ENCODE measurements at places on chromosomes 2 and 18.

DNA sequence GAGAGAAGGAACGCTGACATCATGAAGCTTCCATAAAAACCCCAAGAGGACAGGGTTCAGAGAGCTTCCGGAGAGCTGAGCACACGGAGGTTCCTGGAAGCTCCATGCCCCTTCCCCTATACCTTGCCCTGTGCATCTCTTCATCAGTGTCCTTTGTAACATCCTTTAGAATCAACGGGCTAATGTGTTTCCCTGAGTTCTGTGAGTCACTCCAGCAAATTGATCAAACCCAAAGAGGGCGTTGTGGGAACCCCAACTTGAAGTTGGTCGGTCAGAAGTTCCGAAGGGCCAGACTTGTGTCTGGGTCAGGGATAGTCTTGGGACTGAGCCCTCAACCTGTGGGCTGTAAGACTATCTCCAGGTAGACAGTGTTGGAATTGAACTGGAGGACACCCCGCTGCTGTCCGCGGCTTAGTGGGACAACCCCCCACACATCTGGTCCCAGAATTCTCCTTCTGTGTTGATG, 25.9 kb upstream of the GPR55 start:
- no peak for DNase-seq

DNA sequence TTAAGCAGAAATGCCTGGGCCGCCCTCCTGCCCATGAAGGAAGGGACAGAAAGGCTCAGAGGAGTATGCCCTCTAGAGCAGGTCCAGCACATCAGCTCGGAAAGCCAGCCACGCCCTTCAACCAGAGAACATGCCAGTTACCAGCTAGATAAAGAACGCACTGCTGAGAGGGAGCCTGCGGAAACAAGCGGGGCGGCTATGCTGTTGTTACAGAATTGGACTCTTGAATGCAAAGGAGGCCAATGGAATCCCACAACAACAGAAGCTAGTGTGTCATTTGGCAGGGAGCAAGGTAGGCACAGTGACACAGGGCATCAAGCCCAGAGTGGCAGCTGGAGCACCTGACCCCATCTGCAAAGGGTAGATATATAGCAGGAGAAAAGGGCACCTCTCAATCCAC, 242.9 kb upstream of the ID2 start:
- DNase-seq: no peak

DNA sequence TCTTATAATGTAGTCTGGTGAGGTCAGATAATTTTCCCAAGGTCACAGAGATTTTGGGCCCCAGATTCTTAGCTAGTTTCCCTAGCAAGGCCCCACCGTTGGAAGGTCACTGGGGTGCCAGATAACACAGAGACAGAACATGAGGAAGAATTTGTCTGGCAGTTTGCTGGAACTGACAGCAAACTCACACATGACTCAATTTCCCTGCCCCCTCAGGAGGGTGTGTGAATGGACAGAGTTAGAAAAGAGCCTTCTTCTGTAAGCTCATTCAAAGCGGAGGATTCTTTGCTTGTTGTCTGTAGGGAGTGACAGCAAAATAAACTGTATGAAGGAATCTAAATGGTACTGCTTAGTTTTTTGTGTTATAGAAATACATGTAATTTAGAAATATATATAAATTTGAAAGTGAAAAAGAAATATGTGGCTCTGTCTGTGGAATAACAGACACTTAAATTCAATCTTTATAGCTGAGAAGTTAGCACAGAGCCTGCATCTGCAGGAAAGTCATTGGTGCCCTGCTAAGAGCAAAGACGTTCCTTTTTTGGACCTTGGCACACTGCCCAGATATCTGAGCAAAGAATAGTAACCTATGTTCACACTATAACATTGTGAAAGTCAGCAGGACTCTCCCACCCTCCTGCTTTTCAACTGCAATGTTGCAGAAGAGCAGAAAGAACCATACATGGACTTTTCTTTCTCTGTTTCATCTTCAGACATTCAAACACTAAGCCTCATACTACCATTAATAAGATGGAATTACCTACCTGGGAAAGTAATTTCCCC, 2.1 kb downstream of the MDH1 start:
- peak; percentile 10 for DNase-seq

GRCh38 chr2:103525756-103526155, 763.9 kb downstream of the TMEM182 start:
- DNase-seq: no peak

GRCh38 chr2:101608408-101609310, 88.8 kb upstream of the MAP4K4 start:
- no peak for DNase-seq

- DNase-seq: no peak
These were observed 12.1 kb downstream of the RAB3GAP1 start for GRCh38 chr2:135064149-135064548.

- DNase-seq: peak; percentile 31
These were observed 45.4 kb downstream of the RASGRP3 start for GRCh38 chr2:33521791-33522281.

DNA sequence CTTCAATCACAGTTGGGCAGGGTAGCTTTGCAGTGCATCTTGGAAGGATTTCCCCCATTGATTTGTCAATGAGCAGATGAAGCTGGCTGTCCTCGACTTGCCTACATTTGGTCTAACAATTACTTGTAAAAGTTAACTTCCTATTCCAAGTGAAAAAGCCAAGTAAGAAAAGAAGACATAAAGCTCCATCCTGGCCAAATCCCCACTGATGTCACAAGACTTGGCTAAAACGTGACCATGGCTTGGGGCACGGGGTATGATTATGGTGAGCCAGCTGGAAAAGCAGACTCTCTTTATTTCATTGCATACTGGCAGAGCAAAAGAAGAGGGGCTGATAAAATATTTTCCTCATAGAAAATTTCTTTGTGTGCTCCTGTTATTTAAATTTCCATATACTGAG, 25.4 kb upstream of the PID1 start:
- DNase-seq: no peak

GRCh38 chr2:28251337-28251736, 141.3 kb upstream of the FOSL2 start:
- DNase-seq: no peak

DNA sequence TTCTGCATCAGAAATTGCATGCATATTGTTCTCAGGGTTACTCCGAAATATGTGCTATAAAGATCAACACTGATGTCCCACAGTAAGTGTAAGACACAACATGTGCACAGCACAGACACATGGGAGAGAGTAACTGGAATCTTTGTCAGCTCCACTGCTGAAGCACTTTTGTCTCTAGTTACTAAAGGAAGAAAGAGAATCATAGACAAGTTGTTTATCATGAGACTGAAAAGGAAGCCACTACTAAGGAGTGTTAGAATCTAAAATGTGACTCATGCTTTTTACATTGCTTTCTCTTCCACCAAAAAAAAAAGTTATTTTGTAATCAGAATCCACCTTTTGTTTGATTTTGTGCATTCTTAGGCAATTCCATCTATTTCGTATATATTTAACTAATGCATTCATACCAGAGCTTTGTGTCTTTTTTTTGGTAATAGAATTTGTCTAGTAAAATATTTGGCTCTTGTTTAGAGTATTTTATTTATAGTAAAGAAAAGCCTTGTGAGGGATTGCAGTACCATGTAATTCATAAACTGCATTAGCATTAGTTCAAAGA, 502.4 kb downstream of the FBXO15 start:
- no peak for DNase-seq

DNA sequence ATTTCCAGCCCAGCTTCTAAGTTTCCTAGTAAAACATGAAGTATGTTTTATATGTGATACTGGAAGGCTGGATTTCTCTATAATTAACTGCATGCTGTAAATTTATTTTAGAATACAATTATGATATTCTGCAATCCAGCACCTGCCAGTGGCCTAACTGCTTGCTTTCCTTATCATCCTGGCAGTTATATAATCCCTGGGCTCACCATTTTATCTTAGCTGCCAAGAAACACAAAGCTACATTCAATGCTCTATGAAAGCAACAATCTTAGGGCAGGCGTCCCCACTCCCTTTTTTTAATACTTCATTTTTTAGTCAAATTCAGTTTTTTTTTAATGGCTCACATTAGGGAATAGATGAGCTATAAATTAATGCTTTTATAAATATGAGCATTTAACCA, 38.4 kb upstream of the UBXN4 start:
- no peak for DNase-seq

DNA sequence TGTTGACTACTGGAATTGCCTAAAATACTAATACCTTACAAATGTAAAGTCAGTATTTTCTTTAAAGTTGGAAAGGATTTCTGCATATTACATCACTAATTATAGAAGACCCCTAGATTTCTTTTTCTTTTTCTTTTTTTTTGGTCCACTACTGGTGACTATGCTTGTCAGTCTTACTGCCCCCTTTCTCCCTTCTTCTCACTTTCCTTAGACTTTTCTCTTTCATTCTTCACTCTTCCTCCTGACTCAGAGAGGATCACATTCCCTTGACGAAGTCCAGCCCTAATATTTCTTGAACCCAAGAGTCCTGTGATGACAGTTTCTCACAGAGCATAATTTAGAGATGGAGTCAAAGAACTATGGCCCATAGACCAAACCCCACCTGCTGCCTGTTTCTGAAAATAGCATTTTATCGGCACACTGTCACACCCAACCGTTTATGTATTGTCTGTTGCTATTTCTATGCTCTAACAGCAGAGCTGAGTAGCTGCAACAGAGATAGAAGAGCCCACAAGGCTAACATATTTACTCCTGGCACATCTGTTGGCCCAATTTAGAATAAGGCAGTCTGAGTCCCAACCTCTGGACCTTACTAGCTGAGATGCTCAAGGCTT, 40.6 kb upstream of the RIOK3 start:
- no peak for DNase-seq

DNA sequence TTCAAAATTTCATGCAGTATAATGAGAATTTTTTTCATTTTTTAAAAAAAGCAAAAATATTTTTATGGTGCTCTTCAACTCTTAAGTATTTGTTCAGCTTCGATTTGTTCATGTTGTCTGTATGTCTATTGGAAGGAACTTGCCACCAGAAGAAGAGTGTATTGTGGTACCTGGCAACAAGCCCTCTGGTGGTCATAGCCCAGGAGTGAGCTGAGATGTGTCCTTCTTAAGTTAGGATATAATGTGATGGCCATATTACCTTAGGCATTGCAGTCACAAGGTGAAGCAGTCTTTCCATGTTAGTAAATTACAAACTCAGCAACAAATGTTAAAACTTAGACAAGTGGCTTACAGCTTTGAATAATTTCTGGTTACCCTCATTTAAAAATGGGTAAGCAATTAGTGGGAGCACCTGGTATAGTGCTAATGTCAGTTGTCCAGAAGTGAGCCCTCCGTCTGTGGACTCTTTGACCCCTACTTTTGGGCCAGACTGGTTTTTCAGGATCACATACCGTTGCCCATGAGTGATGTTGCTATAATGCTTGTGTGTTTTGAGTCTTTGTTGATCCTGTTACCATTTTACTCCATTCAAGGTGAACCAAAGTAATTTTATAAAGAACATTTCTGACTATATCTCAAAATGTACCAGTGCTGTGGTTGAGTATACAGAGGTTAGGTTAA, 57.4 kb downstream of the MYO1B start:
- DNase-seq: no peak

DNA sequence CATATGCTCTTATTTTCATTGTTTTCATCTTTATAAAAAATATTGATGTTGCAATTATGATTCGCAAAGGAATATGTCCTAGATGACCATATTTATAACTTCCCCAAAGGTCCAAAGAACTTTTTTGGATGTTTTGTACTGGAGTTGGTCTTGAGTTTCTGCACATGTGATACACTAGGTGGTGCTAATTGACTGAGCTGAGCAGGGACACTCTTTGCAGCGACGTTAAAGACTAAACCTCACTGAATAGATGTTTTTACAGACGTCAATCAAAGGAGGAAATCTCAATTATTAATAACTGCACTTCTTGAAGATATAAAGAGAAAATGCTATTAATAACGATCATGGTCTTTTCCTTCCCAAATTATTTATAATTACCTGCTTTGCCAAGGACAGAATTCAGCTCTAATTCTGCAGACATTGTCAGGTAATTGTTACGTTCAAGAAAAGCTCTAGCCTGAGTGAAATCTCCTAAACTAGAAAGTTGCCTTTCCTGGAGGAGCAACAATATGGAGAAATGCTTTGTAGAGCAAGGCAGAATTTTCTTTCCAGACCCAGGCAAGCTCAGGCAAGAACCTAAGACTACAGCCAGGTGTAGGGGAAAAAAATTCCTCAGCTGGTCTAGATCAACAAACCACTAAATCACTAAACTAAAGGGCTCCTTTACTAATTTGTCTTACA, 119.3 kb upstream of the RBBP8 start:
- DNase-seq: peak; percentile 43

DNA sequence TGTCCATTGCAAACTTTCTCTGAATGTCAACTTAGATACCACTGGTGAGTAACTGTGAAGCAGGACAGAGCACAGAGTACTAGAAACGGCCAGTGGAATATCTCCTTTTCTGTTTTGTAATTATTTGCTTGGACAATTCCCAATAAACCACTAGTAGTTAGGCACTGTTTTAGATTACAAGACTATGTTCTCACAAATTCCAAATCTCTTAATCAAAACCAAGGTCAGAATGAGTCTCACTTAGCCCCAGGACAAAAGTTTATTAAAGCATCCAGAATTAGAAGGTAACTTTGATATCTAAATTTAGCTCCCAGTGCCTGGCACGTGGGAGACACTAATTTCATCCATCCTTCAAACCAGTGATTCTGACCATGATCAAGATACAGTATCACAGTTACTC, 89.0 kb downstream of the ZNF521 start:
- DNase-seq: no peak

DNA sequence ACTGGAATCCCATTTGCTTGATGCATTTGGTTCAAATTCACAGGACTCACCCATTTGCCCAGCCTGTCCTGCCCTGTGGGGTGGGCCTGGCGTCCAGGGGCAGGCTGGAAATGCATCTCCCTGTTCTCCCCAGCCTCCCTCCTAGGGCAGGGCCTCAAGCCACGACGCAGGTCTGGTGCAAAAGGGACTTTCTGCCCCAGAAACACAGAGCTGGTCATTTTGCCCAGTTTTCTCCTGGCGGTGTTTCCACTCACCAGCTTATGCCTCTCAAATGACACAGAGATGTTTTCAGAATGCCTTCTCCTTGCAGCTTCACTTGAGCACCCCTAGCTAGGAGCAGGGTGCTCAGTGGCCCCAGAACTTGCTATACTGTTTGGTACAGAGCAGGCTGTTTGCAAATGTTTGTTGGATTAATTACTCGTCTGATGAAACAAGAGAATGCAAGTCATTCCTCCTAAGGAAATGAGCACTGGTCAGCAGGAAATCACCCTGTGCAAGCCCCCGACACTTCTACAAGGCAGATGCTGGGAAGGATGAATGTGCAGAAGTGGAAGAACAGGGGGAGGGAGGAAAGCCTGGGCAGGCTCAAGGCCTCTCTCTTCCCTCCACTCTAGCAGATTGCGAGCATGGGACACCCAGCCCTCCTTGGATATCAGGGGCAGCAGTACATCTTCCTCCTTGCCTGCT, 164.3 kb upstream of the APCDD1 start:
- no peak for DNase-seq

- DNase-seq: no peak
These were observed 58.6 kb upstream of the ZCCHC2 start for GRCh38 chr18:62464266-62464665.

- no peak for DNase-seq
These were observed 174.1 kb downstream of the LRATD1 start for GRCh38 chr2:14806613-14807012.

- DNase-seq: peak; percentile 84
These were observed 39.2 kb downstream of the ODC1 start for GRCh38 chr2:10408649-10409579.
